Myometrial cell (primary cell): ENCODE measurements at places on chromosomes 5 and 9. TPM values are rescaled to one million over a fixed set of nuclear protein-coding genes. Genes with fewer than 3 reads are reported as not detected.

Gene CRAT
- 70.0 and 78.4 TPM in 2 replicates for total RNA-seq

Gene IFNB1
- not detected in 2 replicates for total RNA-seq

Gene SOWAHA
- total RNA-seq = under 0.01 TPM in 1 of 2 replicates, not detected in the other

Gene C9orf152
- total RNA-seq = not detected in 2 replicates

Gene PDZD2
- total RNA-seq = 1.2 and 1.4 TPM in 2 replicates

Gene CSF1R
- total RNA-seq = 0.18 and 0.29 TPM in 2 replicates

Gene PCDHB7
- under 0.01 and 1.4 TPM in 2 replicates for total RNA-seq

Gene ZNF346
- total RNA-seq = 8.4 and 9.4 TPM in 2 replicates

Gene SPINK13
- not detected in 2 replicates for total RNA-seq

Gene CDKN2B
- 25.2 and 29.1 TPM in 2 replicates for total RNA-seq

Gene NR5A1
- not detected in 2 replicates for total RNA-seq

Gene THG1L
- total RNA-seq = 15.0 and 19.7 TPM in 2 replicates

Gene BHMT
- not detected in 2 replicates for total RNA-seq

Gene REEP2
- total RNA-seq = 25.9 and 31.4 TPM in 2 replicates

Gene WDR38
- total RNA-seq = not detected in 2 replicates

Gene DMRTA1
- under 0.01 TPM in 1 of 2 replicates, not detected in the other for total RNA-seq

Gene SH2D3C
- under 0.01 TPM in 1 of 2 replicates, not detected in the other for total RNA-seq

Gene SEC61B
- total RNA-seq = 198 and 218 TPM in 2 replicates

Gene SPATA6L
- 0.86 TPM in 1 of 2 replicates, not detected in the other for total RNA-seq

Gene CFAP90
- total RNA-seq = 0.58 TPM in 1 of 2 replicates, not detected in the other

Gene OSMR
- 27.4 and 33.1 TPM in 2 replicates for total RNA-seq

Gene GGTA1
- not detected in 2 replicates for total RNA-seq

Gene NRG2
- not detected in 2 replicates for total RNA-seq
